NCI-H146 (cell line): ENCODE measurements at places on chromosomes 2 and 18.

GRCh38 chr2:159200498-159200897 is 86.0 kb downstream of the WDSUB1 start:
- no peak for DNase-seq

DNA sequence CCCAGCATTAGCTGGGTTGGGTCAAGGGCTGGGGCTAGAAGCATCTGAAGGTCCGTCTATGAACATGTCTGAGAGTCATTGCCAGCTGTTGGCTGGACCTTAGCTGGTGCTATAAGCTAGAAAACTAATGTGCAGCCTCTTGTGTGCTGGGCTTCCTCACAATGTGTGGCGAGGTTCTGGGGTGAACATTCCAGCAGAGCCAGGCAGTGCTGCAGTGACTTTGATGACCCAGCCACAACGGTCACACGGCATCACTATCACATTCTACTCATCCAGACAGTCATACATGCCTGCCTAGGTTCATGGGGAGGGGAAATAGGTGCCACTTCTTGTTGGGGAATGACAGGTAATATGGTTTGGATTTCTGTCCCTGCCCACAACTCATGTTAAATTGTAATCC is 260.5 kb downstream of the CYP26B1 start:
- DNase-seq, result no peak

DNA sequence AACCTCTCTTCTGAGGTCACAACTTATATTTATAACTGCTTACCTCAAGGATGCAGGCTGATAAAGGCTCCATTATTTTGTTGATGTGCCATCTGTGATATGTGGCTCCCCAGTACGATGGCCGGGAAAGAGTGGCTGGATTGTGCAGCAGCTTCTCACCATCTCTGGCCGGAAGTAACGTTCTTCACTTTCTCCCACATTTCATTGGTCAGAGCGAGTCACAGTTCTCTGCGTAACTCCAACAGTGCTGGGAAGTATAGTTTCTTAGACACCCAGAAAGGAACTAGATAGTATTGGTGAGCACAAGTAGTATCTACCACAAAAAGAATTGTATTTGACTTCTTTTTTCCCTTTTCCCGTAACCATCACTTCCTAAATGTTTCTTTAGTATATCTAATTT is 28.7 kb downstream of the ZSWIM2 start:
- no peak for DNase-seq

- DNase-seq, result no peak
Measured at GRCh38 chr18:63378919-63379638, 12.1 kb upstream of the KDSR start.

GRCh38 chr18:50286391-50287027 is 983 bp downstream of the CXXC1 start:
- DNase-seq, result peak; percentile 72

DNA sequence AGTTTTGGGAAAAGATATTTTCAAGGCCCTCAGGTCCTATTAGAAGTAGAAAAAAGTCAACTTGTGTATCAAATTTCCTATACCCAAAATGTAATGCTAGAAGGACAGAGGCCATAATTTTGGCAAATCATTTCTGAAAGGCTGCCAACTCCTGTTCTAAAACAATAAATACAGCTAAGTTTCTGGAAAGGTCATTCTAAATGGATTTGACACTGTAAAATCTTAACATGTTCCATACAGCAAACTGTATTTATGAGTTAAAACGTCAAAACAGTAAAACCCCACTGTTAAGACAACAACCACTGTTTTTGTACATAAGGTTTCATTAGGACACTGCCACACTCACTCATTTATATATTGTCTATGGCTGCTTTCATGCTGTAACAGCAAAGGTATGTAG is 9.7 kb downstream of the FAM98A start:
- DNase-seq, result no peak

DNA sequence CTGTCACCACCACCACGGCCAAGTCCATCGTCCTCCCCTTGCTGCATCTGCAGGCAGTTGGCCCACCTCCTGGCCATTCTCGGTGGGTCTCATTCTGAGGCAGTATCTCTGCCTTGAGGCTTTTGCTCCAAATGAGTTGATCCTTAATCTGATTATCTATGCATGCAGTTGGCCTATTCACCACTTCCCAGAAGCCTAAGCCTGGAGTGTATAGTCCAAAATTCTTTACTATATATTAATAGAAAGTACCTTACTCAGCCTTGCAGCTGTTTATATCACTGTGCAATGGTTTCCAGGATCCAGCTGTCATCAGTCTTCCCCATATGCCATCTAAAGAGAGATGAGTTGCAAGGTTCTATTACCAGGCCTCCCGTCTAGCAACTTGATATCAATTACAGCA is 292.4 kb downstream of the SS18 start:
- DNase-seq, result no peak

GRCh38 chr18:23337599-23338444 is 115.3 kb upstream of the RIOK3 start:
- peak; percentile 86 for DNase-seq

GRCh38 chr2:123085484-123085883 is 939.6 kb upstream of the CNTNAP5 start:
- DNase-seq, result no peak

- peak; percentile 16 for DNase-seq
Measured at GRCh38 chr18:35661483-35662146, 80.1 kb downstream of the GALNT1 start.

- DNase-seq, result no peak
Measured at GRCh38 chr18:54641734-54642133, 50.7 kb downstream of the DYNAP start.

- no peak for DNase-seq
Measured at GRCh38 chr2:236083934-236084333, 84.3 kb downstream of the GBX2 start.

GRCh38 chr2:47772343-47772742 is 10.6 kb upstream of the MSH6 start:
- no peak for DNase-seq

DNA sequence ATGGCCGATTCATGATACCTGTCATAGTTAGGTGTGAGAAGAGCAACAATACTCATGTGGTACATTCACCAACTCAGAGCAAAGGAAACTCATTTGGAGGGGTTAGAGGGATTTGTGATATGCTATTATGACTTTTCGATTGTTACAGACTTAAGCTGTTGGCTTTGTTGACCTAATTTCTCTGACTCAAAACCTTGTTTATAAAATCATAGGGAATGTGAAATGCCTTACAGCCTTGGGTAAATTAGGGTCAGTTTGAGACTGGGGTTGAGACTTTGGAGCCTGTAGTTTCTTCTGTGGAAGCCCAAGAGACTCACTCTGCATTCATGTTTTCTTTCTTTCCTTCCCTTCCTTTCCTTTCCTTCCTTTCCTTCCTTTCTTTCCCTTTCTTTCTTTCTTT is 261.9 kb downstream of the LRRTM1 start:
- DNase-seq, result no peak

- DNase-seq, result no peak
Measured at GRCh38 chr2:122139739-122140420, 384.4 kb downstream of the TSN start.

- no peak for DNase-seq
Measured at GRCh38 chr18:11506856-11507255, 102.5 kb upstream of the SLC35G4 start.

DNA sequence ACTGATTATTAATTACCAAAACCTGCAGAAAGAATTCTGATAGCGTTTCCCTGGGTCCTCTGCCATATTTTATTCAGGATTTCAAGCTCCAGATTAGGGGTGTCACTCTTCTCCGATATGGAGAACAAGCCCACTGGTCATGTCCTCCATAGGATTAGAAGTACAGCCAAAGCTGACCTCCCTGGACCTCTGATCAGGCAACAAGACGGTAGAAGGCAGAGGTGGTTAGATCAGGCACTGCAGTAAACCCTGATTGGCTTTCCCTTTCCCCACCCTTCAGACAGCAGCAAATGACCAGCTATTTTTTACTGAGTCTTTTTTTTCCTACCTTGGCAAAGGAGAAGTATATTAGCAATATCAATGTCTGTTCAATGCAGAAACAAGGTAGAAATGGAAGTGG is 37.7 kb downstream of the SPC25 start:
- DNase-seq, result no peak

GRCh38 chr2:97617911-97618310 is 28.0 kb upstream of the COX5B start:
- no peak for DNase-seq

- DNase-seq, result no peak
Measured at GRCh38 chr2:59000796-59001195, 759.7 kb upstream of the FANCL start.

- no peak for DNase-seq
Measured at GRCh38 chr2:221463241-221463896, 108.7 kb downstream of the EPHA4 start.
